CD8-positive, alpha-beta memory T cell (primary cell): ENCODE measurements at places on chromosomes 2 and 18. TPM values are rescaled to one million over a fixed set of nuclear protein-coding genes. Genes with fewer than 3 reads are reported as not detected.

- no peak overlapping the region for H3K4me3 ChIP-seq
- no peak overlapping the region for H3K27ac ChIP-seq
- H3K27me3 ChIP-seq = no peaks in the 10 kb centered on the region
Observed at GRCh38 chr2:189542145-189542882, 38.3 kb downstream of the SLC40A1 start.

DNA sequence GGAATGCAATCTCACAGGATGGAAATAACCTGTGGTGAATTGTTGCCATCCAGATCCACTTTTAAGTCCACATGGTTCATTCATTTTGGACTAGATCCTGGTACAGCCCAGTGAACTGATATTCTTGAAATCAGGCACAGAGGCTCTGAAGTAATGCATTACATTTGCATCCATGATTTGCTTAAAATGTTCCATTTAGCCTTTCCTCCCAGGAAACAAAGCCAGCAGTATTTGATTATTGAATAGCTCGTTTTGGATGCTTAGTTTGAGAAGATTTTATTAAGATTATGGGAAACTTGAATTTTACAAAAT lies 995.8 kb upstream of the CDH2 start:
- H3K27ac ChIP-seq = no peak overlapping the region
- no peak for DNase-seq
- H3K27me3 ChIP-seq = no peaks in the 10 kb centered on the region
- no peaks in the 10 kb centered on the region for H3K4me1 ChIP-seq

The ATOH8 gene
- not detected for total RNA-seq

DNA sequence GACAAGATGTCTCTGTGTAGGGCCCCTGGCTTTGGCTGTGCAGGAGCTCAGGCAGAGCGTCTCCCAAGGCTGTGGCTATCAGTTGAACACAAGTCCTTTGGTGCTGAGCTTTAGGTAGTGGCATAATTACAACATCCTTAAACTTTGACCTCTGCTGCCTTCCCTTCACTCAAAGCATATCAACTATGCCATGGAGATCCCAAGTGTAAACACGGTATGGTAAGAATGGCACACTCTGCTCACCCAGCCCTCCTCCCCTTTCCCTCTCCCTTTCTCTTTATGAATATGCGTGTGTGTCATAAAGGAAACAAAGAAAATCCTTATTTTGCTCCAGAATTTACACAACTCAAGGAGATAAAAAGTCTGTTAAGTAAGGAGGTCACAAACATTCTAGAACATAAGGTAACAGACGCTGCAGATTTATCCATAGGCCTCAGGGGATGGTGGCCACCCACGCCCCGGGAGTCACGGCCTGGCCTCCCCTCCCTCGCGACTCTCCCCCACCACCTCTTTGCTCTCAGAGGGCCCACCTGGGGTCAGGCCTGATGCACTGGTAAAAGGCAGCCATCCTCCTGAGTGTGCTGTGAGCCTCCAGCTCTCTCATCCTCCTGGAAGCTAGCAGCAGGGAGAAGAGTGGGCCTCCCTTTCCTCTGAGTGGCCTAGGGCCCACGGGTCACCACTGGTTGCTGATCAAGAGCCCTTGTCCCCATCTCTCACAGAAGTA lies 67.3 kb downstream of the CRACDL start:
- no peaks in the 10 kb centered on the region for H3K27me3 ChIP-seq
- H3K36me3 ChIP-seq = no peaks in the 10 kb centered on the region
- no peaks in the 10 kb centered on the region for H3K4me1 ChIP-seq
- DNase-seq = no peak
- no peak overlapping the region for H3K27ac ChIP-seq

DNA sequence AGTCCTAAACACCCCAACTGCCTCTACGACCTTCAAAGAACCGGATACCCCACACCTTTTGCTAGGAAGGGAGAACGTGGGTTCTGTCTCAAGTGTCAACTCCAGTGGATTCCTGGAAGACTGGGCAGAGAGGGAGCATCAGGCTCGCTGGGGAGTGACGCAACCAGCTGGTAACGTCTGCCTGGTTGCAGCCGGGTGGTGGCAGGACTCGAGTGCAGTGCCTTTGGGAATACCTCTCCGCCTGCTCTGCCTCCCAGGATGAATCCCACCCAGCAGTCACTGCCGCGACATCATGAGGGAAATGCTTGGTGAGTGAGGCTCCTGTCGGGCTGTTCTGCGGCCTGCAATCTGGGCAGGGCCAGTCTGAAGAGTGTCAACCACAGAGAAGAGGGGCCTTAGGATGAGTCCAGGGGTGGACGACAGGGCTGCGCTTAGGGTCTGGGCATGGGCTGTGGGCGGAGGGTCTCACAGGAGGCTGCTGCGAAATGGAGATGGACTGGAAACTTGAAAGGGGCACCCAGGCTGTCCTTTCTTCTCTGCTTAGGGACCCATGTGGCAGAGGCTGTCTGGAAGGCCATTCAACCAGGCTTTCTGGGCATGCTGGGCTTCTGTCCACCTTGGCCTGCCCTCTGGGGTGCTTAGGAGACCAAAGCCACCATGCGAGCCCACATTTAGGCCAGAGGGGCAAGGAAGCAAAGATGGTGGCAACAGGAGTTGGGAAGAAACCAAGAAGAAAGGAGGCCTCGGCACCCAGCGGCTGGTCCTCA lies 12.9 kb downstream of the GPR17 start:
- H3K27me3 ChIP-seq = peaks cover 16% of the 10 kb centered on the region
- no peak overlapping the region for H3K4me3 ChIP-seq
- DNase-seq = no peak
- no peaks in the 10 kb centered on the region for H3K4me1 ChIP-seq

DNA sequence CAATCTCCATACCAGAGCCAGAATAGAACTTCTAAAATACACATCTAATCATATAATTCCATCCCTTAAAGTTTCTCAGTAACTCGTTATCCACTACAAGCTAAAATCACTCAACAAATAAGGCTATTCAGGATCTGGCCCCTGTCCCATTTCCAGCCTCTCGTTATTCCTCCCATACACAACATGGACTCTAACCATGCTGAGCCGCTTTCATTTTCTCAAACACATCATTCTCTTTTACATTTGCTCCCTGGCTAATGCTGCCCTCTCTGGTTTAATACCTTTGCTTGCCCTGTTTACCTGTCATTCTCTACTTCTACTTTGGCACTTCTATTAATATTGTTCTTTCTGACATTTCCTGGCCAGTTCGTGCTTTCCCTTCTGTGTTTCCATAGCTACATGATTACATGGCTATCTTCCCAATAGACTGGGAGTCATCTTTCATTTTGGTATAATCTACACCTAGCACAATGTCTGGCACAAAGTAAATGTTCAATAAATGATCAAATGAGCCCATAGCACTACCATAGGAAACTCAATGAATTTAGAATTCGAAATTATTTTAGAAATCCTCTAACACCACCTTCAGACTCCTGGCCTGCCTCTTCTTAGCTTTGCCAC lies 163.6 kb upstream of the VRK2 start:
- H3K27ac ChIP-seq = no peak overlapping the region
- no peak overlapping the region for H3K4me3 ChIP-seq
- H3K27me3 ChIP-seq = no peaks in the 10 kb centered on the region
- H3K36me3 ChIP-seq = no peaks in the 10 kb centered on the region
- DNase-seq = no peak
- no peaks in the 10 kb centered on the region for H3K4me1 ChIP-seq

DNA sequence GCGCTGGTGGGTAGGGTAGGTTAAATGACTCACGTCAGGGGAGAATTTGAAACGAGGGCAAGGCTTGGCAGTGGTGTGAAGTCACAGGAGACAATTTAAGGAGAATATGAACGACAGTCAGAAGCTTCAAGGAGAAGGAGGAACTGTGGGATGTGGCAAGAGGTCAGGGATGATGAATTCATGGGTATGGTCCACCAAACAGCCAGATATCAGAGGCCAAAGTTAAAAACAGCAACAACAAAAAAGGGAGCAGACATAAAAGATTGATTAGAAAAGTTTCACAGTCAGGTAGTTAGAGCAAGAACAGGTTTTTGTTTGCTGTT lies 1.4 kb upstream of the ZNF396 start:
- no peak for DNase-seq
- H3K4me1 ChIP-seq = peaks cover 11% of the 10 kb centered on the region
- no peak overlapping the region for H3K4me3 ChIP-seq
- no peaks in the 10 kb centered on the region for H3K36me3 ChIP-seq
- H3K27ac ChIP-seq = no peak overlapping the region

- DNase-seq = no peak
- H3K4me3 ChIP-seq = no peak overlapping the region
- H3K4me1 ChIP-seq = no peaks in the 10 kb centered on the region
- no peaks in the 10 kb centered on the region for H3K27me3 ChIP-seq
- H3K27ac ChIP-seq = no peak overlapping the region
Observed at GRCh38 chr2:82508702-82509101, 1950.4 kb downstream of the SUCLG1 start.
